ENCODE measurements at places on chromosomes 2 and 18.

DNA sequence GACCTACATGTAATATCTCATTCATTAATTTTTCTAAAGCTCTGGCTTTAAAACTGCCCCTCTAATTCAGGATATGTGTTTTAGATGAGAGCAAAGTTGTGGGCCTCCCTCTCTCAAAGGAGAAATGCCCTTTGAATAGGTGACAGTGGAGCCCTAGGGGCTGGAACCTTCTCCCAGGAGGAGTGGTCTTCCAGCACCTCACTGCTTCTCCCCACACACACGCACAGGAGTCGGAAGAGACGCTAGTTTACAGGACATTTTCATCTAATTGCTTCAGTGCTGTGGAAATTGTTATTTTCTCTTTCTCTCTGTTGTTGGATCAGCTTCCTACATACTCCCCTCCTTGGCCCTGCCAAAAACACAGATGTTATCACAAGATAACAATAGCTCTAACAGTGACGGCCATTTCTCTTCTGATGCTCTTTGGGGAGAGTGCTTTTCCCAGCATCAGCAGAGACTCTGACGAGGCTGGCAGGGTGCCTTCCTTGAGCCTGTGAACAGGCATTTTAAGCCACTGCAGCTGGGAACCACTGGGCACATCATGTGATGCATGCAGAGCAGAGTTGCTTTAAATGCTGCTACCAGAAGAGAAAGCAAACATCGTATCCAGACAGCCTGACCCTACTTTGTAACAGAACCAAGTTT lies 209.4 kb upstream of the SP5 start:
- no peak for DNase-seq

GRCh38 chr2:11348209-11348749 lies 3.8 kb upstream of the ROCK2 start:
- DNase-seq: no peak

GRCh38 chr2:100810603-100811145 lies 9.3 kb upstream of the NPAS2 start:
- DNase-seq: no peak

GRCh38 chr2:71681626-71682025 lies 228.3 kb downstream of the DYSF start:
- no peak for DNase-seq

DNA sequence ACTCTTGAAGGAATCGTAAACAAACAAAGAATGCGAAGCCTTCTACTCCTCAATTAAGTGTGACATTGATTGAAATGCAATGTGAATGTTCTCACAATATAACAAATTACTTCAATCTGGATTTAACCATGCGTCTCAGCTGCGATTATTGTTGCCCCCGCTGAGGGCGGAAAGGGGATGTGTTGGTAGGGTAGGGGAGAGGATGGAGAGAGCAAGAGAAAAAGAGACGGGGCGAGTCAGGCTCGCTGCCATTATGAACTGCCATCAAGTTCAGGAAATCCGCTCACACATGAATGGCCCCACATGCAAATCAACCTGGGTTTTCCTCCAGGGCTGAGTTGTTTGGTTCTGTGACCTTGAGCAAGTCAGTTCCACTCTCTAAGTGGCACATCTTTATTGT lies 129.8 kb downstream of the PXDN start:
- DNase-seq: no peak

All from hematopoietic multipotent progenitor cell treated with erythropoietin and hydrocortisone succinate and interleukin-3 and kit ligand, for 6 days (in vitro differentiated cells).